ENCODE measurements at places on chromosomes 16 and 17. TPM values are rescaled to one million over a fixed set of nuclear protein-coding genes. Genes with fewer than 3 reads are reported as not detected.

- H3K27ac ChIP-seq = no peak overlapping the region
- H3K27me3 ChIP-seq = no peaks in the 10 kb centered on the region
- H3K36me3 ChIP-seq = no peaks in the 10 kb centered on the region
Observed at GRCh38 chr16:63976345-63976744, 1145.5 kb downstream of the CDH11 start.

DNA sequence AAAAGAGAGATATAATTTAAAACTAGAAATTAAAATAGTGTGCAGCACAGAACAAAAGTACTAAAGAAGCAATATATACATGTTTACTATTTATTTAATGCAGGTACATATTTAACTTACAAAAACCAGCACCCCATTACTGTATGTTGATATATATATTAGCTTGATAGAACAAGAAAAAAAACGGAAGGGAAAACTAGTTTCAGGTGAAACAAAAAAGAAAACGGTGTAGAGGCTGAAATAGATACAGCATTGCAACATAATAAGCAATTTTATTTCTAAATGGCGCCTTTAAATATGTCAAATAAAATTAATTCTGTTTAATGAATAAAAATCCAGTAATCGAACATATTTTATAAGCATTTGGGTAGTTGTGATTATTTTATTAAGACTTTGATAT is 3.9 kb downstream of the HNF1B start:
- no peak for DNase-seq
- H3K4me1 ChIP-seq = peaks cover 32% of the 10 kb centered on the region
- peaks cover 65% of the 10 kb centered on the region for H3K27me3 ChIP-seq
- no peak overlapping the region for H3K4me3 ChIP-seq
- H3K27ac ChIP-seq = no peak overlapping the region

- H3K36me3 ChIP-seq = no peaks in the 10 kb centered on the region
- no peak overlapping the region for H3K4me3 ChIP-seq
- peaks cover 9% of the 10 kb centered on the region for H3K4me1 ChIP-seq
- H3K27me3 ChIP-seq = no peaks in the 10 kb centered on the region
- DNase-seq = no peak
Observed at GRCh38 chr17:62163847-62164246, 98.8 kb upstream of the MED13 start.

GRCh38 chr17:27804113-27804512 is 3.8 kb upstream of the NOS2 start:
- no peak for DNase-seq
- H3K4me1 ChIP-seq = peaks cover 27% of the 10 kb centered on the region
- H3K4me3 ChIP-seq = no peak overlapping the region
- no peak overlapping the region for H3K27ac ChIP-seq
- H3K36me3 ChIP-seq = no peaks in the 10 kb centered on the region

GRCh38 chr16:695355-696089 is 5.3 kb upstream of the WDR24 start:
- H3K27ac ChIP-seq = peak overlapping the region; percentile 44
- H3K4me1 ChIP-seq = peaks cover 29% of the 10 kb centered on the region
- peak; percentile 68 for DNase-seq
- no peaks in the 10 kb centered on the region for H3K27me3 ChIP-seq
- peak overlapping the region; percentile 73 for H3K4me3 ChIP-seq

SYCE1L gene
- total RNA-seq = 4.6 TPM

TEDC2 gene
- 32.1 TPM for total RNA-seq

LRRC37A gene
- 2.4 TPM for total RNA-seq
